AML-193 (cell line): ENCODE measurements at places on chromosomes 6 and 20.
A peak's percentile ranks its signal among the peaks of the same experiment; 100 is the strongest.

- DNase-seq, result no peak
Observed at GRCh38 chr6:11848852-11849731, 70.5 kb upstream of the ADTRP start.

- DNase-seq, result peak; percentile 97
Observed at GRCh38 chr6:14727494-14728395, 518.1 kb upstream of the JARID2 start.

- DNase-seq, result peak; percentile 32
Observed at GRCh38 chr20:40160097-40160550, 528.9 kb downstream of the MAFB start.

GRCh38 chr6:7135755-7136154 lies 28.0 kb downstream of the RREB1 start:
- DNase-seq, result no peak

DNA sequence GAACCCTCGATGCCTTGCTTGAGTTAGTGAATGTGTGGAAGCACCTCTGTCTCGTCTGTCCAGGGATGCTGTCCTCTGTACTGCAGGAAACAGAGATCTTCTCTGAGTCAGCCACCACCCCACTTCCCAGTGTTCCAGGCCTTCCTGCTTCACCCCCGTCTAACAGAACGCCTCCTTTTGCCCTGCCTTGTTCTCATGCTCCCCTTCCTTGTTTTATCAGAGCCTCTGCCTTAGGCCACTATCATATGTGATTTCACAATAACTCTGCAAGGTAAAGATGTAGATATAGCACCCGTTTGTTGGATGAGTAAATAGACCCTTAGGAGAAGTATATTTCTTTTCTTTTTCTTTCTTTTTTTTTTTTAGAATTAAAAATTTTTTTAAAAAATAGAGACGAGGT lies 106.7 kb upstream of the CLDN20 start:
- no peak for DNase-seq

DNA sequence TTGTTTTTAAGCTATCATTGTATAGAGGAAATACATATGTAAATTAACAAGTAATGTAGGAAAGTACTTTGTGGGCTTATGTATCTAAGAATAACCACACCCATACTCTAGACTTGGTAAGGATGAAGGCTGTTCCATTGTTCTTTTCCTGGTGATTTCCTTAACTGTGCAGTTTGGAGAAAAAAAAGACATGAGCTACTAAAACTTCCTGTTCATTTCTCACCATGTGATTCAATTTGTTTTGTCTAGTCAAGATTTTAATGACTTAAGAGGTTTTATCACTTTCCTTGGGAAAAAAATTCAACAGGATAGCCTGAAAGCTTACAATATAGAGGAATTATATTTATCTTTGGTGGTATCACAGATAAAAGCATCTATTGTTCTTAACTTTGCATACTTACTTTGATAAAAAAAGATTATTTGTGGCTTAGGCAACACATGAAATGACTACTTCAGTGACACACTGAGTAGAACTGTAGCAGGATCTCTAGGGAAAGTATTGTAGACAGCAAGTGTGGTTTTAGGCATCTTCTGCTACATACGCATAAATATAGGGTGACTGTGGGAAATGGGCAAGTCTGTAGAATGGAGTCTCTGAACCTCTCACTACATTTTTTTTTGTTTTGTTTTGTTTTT lies 80.3 kb downstream of the GJA1 start:
- no peak for DNase-seq

GRCh38 chr6:30767944-30768301 lies 23.6 kb upstream of the IER3 start:
- no peak for DNase-seq

DNA sequence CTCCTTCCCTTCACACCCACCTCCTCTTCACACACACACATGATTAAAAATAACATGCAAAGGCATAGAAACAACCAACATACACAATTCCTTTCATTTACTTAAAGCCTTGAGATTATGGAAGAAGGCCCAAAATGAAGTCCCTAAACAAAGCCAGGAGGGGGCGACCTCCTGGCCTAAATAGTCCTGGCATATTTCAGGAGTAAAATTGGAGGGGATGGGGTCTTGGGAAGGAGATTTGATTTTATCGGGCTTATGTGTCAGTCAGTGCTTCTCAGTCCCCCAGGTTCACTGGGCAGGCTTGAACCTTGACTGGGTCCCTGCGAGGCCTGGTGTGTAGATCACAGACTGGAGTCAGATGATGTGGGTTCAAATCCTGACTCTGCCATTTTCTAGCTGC lies 266.4 kb downstream of the SAMD5 start:
- no peak for DNase-seq

DNA sequence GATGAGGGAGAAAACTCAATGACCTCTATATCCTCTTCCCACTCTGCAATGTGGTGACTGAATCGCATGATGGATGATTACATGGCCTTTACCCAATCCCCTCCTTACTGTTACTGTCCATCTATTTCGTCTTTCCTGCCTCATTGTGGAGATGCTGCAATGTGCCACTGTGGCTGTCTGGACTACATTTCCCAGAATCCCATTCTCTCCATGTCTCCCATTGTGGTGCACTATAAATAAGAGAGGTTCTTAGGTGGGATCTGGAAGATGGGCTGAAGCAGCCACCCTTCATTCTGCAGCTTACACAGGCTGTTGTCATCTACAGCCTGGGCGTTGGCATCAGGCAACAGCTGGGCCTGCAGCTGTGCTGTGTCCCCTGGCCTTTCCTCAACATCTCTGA lies 233.6 kb downstream of the PRKN start:
- DNase-seq, result no peak

DNA sequence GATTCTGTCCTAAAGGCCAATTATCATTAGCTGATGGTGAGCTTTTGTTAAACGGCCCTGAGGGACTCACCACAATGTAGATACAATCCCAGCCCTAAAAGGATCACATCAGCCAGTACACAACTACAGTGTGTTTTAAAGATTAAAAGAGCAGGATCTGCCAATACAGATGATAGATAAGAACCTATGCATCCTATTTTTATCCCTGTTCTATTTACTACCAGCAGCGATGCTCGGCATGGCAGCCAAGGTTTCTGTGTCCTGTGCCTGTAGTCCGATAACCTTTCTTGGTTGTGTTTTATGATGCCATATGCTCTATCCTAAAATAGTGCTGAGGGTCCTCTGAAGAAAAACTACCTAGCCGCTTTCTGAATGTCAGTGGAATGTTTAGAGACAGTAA lies 289.4 kb downstream of the PHACTR1 start:
- no peak for DNase-seq

DNA sequence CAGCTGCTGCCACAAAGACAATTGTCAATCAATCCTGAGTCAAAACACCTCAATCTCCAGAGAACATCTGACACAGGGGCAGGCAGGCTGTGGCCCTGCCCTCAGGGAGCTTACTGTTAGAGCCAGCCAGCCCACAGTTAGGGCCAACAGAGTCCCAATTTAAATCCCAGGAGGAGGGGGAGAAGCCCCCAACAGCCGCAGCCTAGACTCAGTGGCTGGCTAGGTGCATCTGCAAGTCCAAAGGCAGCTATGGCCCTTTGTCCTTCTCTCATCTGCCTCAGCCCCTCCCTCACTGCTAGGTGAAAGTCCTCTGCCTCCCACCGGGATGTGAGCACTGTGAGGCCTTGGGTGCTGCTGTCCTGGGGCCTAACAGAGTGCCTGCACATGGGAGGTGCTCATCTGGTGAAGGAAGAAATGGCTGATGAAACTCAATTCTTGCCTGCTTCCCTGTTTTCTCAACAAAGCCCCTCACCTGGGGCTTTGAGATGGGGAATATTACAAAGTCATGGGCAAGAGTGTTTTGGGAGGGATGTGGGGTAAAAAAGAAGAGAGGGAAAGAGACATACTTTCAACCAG lies 33.7 kb upstream of the VEGFA start:
- no peak for DNase-seq

- DNase-seq, result no peak
Observed at GRCh38 chr6:11795403-11795802, 16.8 kb upstream of the ADTRP start.

GRCh38 chr6:125844989-125845388 lies 54.2 kb downstream of the NCOA7 start:
- no peak for DNase-seq

- DNase-seq, result no peak
Observed at GRCh38 chr6:162572240-162572639, 155.3 kb downstream of the PRKN start.

DNA sequence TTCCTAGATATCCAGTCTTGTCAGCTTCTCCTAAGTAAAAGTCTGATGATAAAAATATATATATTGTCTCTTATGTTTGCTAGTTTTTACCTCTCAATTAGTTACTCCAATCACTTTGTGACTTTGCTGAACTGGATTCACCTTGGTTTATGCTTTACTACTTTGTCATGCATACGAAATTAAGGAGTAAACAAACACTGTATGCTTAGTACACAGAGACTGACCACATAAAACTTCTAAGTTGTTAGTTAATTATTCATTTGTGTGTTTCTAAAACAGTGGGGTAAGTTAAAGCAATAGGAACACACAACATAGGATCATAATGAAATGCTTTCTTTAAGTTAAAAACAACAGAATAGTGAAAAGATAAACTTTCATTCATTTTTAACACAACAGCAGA lies 877.3 kb upstream of the MAP3K7 start:
- no peak for DNase-seq

- no peak for DNase-seq
Observed at GRCh38 chr6:165726965-165727381, 63.9 kb upstream of the PDE10A start.

- DNase-seq, result no peak
Observed at GRCh38 chr6:134546962-134547645, 229.2 kb upstream of the SGK1 start.

DNA sequence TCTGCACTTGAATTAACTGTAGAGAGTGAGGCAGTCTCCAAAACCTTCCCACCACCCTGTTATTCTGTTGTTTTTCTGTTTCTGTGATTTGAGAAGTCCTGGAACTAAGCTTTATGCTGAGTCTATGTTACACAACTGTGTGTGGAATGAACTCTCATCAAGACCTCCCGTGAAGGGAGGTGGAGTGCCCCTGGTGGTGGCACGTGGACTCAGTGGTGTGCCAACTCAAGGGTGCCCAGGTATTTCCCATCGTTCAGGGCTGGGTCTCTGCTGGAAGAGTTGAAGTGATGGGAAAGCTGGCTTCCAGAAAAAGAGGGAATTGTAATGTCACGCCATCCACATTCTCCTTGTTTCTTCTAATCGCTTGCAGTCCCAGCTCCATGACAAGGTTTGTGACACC lies 374.2 kb downstream of the SMOC2 start:
- no peak for DNase-seq

GRCh38 chr6:293193-294174 lies 1.2 kb downstream of the DUSP22 start:
- DNase-seq, result no peak

DNA sequence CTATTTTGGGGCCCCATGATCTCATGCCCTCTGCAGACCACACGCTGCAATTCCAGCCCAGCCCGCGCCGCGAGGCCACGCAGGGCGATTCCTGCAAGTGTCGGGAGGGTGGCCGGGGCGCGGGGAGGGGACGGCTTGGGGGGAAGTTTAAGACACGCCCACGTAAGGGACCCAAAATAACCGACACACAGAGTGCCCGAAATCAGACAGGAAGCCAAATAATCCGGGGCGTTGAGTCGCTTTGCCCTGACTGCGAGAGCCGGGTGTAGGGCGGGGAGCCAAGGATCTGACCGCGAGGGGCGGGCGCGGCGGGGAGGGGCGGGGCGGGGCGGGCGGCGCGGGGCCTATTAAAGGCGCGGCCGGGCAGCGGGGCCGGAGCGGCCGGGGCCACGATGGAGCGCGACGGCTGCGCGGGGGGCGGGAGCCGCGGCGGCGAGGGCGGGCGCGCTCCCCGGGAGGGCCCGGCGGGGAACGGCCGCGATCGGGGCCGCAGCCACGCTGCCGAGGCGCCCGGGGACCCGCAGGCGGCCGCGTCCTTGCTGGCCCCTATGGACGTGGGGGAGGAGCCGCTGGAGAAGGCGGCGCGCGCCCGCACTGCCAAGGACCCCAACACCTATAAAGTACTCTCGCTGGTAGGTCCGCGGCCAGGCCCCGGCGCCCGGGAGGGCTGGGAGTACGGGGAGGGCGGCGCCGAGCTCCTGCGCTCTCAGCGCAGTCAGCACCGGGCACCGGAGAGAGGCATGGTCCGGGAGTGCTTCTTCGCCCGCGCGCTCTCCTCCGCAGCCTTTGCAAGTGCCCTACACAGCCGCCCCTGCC lies at the start of gene ENPP1:
Gene ENPP1, plus strand, starts transcription at position 377 of the 816 bp plus-strand sequence. Its CDS starts 16 bp downstream, at position 393.
- DNase-seq, result peak; percentile 25

- no peak for DNase-seq
Observed at GRCh38 chr6:137056121-137056880, 11.5 kb upstream of the IL20RA start.

DNA sequence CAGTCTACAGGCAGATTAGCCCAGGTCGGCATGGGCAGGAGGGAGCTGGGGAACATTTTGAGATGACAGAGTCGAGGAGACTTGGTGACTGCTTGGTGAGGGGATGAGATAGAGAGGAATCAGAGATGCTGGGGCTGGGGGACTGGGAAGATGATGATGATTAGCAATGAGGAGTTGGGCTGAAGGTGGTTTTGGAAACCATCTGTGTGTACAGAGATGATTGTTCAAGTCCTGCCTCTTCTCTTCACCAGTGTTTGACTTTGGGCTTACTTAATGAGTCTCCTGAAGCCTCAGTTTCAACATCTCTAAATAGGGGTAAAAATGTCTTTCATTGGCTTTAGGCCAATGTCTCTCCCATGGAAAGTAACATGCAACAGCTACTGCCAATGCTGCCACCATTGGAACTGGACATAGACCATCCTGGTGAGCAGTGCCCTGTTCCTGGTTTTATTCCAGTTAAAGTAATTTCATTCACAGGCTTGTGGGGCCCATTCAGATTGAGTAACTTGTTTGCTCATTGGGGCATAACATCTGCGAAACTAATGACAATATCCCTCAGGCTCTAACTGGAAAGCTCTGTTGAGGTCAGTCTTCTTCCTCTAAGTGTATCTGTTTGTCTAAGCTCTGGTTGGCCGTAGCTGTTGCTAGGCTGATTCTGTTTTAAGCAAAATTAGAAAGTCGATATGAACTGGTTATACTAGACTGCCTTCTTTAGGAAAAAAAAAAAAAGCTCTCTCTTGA lies 99.1 kb downstream of the ARMC2 start:
- peak; percentile 61 for DNase-seq

- DNase-seq, result peak; percentile 49
Observed at GRCh38 chr6:99241905-99242534, 107.5 kb downstream of the FAXC start.

GRCh38 chr6:43735642-43736199 lies 34.3 kb upstream of the VEGFA start:
- no peak for DNase-seq

DNA sequence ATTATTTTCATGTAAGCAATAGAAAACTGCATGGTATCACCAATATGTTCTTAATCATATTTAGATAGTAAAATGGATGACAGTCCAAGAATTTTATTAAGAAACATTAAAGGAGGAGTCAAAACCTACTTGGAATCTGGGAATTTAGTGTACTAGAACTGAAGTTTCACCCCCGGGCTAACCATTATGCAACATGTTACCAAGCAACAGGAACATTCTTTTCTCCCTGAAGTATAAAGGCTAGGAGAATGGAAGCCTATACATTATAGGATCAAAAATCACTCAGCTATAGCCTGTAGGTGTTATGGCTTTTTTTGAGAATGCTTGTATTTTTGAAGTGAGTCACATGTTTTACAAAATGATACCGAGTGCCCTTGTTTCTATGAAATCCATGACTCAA lies 538.3 kb downstream of the GRIK2 start:
- DNase-seq, result no peak

- no peak for DNase-seq
Observed at GRCh38 chr20:21708738-21709534, 3.5 kb downstream of the PAX1 start.

GRCh38 chr6:70150521-70150920 lies 152.4 kb downstream of the COL9A1 start:
- DNase-seq, result no peak

GRCh38 chr6:170297576-170298330 lies 6.9 kb upstream of the DLL1 start:
- no peak for DNase-seq
